ENCODE measurements at places on chromosomes 3 and 15.

GRCh38 chr3:183129243-183129642 is 29.9 kb upstream of the MCCC1 start:
- no peak for DNase-seq

DNA sequence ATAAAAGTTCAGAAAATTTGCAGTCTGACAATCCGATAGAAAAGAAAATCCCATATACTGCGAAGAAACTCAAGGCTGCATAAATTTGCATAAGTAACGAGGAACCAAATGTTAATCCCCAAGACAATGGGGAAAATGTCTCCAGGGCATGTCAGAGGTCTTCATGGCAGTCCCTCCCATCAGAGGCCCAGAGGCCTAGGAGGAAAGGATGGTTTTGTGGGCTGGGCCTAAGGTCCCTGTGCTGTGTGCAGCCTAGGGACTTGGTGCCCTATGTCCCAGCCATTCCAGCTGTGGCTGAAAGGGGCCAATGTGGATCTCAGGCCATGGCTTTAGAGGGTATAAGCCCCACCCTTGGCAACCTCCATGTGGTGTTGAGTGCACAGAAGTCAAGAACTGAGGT is 21.3 kb upstream of the CCR4 start:
- no peak for DNase-seq

DNA sequence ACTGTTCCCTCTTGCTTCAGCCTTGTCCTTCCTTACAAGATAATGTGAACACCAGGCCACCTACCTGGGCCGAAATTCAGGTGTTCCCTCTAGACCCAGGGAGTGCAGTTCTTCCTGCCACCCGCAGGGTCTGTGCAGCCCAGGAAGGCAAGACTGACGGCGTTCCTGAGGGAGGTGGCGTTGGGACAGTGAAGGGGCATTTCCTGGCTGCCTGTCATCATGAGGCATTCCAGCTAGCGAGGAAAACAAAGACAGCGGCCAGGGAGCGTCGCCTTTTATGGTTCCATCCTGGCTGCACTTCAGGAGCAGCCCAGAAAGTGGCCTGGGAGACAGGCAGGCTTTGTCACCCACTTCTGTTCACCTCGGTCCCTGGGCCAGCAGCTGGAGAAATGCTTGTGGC is 84.8 kb upstream of the WNT5A start:
- DNase-seq, result no peak

- no peak for DNase-seq
Observed at GRCh38 chr3:119810018-119810435, 28.1 kb downstream of the NR1I2 start.

DNA sequence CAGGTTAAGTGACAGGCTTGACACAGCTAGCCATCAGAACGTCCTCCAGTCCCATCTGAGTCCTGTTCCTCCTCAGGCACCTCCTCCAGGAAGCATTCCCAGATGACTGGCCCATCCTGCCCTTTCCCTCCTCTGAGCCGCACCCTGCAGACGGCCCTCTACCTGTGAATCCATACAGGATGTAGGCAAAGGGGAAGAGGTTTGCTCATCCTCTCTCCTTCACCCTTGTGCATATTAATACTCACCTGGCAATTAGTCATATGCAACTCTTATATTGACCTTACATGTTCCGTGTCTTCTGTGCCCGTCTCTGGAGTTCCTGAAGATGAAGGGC is 61.9 kb downstream of the SMAD3 start:
- no peak for DNase-seq

- DNase-seq, result no peak
Observed at GRCh38 chr3:18134386-18135059, 290.6 kb downstream of the SATB1 start.

DNA sequence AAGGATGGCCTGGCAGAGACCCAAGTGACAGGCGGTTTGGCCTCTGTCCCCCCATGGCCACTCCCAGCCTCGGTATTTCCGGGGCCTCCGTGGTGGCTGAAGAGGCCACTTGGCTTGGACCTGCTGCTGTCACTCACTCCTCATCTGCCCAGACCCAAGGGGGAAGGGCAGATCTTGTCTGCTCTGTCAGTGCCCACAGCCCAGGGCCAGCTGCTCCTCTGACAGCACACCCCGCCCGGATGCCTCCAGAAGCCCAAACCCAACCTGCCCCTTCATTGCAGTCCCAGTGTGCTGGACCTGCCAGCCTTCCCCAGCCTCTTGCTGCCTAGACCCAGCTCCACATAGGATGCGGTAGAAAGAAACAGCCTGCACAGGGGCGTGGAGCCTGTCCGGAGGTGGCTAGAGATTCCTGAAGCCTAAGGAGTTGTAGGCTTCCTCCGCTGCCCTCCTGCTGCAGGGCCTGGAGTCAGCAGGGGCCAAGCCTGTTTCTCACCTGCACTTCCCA is 52.0 kb downstream of the MAGEF1 start:
- DNase-seq, result no peak

DNA sequence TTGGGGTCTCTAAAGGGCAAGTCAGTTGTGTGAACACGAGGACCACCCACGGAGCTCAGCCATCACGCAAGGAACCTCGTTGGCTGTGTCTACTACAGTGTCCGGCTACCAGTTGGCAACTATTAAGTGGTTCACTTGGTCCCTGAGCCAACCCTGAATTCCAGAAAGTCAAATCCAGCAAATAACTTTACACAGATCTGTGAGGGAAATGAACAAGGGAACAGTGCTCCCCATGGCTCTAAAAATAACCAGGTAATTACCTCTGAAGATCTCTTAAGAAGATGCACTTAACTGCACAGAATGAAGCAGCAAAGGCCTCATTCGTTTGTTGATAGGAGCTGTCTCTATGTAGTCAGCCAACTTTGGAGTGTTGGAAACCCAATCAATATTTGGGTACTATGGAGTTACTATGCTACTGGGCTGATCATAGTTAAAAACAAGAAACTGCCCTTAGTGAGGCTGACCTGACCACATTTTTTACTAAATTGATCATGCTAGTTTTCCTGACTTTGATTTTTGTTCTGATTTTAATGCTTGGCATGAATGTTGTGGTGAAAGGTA is 219.1 kb upstream of the LRIG1 start:
- DNase-seq, result no peak

GRCh38 chr3:54764911-54765310 is 162.9 kb downstream of the LRTM1 start:
- DNase-seq, result no peak

GRCh38 chr3:50270422-50271224 is 1.7 kb downstream of the SEMA3B start:
- DNase-seq, result no peak

DNA sequence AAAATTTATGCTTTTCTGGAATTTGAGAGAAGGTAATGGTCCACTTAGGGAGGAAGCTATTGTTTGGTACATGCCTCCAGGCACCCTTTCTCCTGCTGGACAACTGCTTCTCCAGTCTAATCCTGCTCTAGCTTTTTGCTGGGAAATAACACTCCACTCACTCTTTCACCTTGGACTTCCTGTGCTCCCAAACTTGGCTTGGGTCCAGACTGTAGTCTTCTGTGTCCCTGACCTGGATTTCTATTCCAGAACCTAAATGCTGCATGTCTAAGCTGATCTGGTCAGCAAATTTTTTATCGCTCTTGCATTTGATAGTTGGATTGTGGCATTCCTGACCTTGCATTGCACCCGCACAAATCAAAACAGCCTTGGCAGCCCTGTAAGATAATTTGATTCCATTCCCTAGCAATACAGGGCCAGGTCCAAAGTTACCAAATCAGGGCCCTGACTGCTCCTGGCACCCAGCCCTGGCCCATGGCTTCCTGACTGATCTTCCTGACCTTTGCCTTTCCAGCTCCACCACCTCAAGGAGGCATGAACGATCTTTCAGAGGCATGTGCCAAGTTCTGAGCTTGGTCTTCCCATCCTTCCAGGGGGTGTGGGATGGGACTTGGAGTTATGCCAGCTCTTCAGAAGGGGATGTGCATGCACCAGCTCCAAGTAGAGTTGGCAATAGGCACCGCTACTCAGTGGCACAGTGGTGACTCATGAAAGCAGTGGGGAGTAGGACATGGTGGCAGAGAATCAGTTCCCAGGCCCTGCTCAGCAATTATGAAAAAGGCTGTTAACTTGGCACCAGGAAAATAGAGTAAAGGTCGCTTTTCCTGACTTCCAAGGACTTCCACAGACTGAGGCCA is 43.9 kb upstream of the GOLGA8J start:
- no peak for DNase-seq

GRCh38 chr3:184383033-184383740 is 3.3 kb downstream of the CHRD start:
- no peak for DNase-seq

DNA sequence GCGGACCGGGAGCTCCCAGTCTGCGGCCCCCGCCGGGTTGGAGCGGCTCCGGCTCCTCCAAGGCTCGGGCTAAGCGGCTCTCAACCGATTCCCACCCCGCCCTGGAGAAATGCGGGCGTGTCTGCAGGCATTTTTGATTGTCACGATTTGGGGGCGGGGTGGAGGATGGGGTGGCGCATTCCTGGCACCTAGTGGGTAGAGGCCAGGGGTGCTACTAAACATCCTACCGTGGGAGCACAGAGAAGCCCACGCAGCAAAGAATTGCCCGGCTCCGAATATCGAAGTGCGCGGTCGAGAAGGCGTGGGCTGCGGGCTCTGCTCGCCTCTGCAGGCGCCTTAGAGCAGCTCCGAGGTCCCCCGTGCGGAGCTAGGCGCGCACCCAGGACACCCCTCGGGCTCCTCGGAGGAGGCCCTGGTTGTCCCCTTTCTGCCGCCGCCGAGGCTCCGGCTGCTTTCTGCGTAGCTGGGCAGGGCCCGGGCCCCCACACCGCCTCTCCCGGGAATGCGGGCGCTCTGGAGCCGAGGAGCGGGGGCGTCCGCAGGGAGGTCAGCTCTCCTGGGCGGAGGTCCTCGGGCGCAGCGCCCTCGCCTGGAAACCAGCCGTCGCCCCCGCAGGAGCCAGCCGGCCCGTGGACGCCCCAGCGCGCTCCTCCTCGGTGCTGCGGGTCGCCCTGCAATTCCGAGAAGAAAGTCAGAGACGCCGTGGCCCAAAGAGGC is 16.5 kb upstream of the LAMP3 start:
- DNase-seq, result no peak

GRCh38 chr3:73529308-73530021 is 95.3 kb downstream of the PDZRN3 start:
- DNase-seq, result no peak

DNA sequence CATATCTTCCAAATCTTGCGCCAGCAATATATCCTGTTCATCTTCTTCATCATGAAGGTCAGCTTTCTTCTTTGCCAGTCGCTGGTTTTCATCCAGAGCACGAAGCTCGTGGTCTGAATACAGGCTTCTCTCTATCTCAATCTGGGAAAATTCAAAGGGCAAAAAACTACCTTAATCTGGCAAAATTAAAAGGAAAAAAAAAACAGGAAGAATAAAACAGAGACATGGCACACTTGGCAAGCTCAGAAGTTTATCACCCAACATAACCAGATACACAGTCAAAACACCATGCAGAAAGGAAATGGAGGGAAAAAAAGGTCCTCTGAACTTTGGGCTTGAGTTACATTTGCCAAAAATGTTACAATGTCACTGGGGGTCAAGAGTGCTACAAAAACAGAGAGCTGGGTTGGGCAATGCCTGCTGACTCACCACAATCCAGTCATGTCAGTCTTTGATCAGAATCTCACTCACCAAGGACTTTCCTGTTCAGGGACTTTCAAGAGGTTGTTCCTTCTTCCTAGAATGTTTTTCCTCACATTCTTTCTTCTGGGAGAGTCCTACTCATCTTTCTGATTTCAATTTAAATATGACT is 1.5 kb downstream of the MRPL46 start:
- DNase-seq, result no peak

GRCh38 chr3:33114622-33115023 is 809 bp downstream of the CRTAP start:
- DNase-seq, result no peak

DNA sequence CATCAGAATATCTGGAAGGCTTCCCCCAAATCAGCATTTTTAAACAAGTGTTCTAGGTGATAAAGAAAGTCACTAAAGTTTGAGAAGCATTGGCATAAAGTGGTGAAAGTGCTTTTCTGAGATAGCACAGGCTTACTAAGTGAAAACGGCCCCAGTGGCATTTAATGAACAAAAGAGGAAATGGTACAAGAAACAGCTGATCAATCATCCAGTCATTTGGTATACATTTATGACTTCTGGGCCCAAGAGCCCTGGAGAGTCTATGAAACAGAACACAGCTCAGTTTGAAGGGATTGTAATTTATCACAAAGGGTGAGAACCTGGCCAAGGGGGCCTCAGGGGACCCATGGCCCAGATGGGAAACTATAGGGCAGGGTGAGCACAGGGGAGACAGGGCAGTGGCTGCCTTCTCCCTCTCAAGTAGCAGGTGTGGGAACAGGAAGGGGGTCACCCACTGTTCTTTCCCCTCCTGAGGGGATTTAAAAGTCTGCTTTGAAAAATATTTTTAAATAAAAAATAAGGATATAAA is 265.5 kb upstream of the ROPN1 start:
- no peak for DNase-seq

- DNase-seq, result no peak
Observed at GRCh38 chr3:83317605-83318004, 1556.2 kb upstream of the GBE1 start.

- no peak for DNase-seq
Observed at GRCh38 chr3:136194409-136195257, 1.5 kb downstream of the MSL2 start.

GRCh38 chr3:65919826-65920225 is 118.9 kb downstream of the MAGI1 start:
- no peak for DNase-seq

DNA sequence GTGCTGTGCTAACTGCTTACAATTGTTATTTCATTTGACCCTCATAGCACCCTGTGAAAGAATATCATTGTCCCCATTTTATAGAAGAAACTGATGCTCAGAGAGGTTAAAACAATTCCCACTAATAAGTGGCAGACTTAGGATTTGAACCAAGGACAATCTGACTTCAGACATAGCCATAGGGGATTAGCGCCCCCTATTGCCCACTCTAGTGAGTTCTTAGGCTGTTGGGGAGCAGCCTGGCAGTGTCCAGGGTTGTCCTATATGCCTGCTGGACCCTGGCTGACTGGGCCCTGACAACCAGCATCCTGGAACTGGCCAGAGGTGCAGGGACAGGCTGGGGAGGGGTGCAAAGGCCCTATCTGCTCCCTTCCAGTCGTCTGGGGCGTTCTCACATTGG is 15.4 kb downstream of the DPH3 start:
- no peak for DNase-seq

DNA sequence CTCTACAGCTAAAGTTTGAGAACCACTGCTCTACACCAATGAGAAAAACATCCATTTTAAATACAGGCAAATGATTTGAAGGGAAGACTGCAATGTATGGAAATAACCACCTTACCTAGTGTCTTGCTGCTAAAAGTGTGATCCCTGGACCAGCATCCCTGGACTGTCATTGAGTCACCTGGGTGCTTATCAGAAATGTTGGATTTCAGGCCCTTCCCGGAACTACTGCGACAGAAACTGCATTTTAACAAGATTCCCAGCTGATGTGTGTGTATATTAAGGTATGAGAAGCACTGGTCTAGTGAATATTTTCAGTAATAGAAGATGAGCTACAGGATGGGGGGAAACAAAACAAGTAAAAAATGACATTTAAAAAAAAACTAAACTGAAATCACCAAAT is 324.1 kb downstream of the MECOM start:
- DNase-seq, result no peak

GRCh38 chr3:26687466-26687865 is 64.9 kb downstream of the LRRC3B start:
- no peak for DNase-seq

GRCh38 chr3:183309276-183309675 is 56.2 kb downstream of the B3GNT5 start:
- DNase-seq, result no peak

GRCh38 chr15:101016581-101016980 is 97.4 kb downstream of the LRRK1 start:
- no peak for DNase-seq

GRCh38 chr15:33677238-33677830 is 291.0 kb upstream of the CHRM5 start:
- DNase-seq, result no peak

- no peak for DNase-seq
Observed at GRCh38 chr15:68706256-68706655, 114.4 kb downstream of the ANP32A start.

Data from NCI-H1930 (cell line).